ENCODE measurements at places on chromosomes 11 and 22. TPM values are rescaled to one million over a fixed set of nuclear protein-coding genes. Genes with fewer than 3 reads are reported as not detected.

TRIM49C gene
- total RNA-seq: not detected

OR4X1 gene
- not detected for total RNA-seq

LRRC75B gene
- total RNA-seq: 18.6 TPM

MMP27 gene
- total RNA-seq: not detected

DNA sequence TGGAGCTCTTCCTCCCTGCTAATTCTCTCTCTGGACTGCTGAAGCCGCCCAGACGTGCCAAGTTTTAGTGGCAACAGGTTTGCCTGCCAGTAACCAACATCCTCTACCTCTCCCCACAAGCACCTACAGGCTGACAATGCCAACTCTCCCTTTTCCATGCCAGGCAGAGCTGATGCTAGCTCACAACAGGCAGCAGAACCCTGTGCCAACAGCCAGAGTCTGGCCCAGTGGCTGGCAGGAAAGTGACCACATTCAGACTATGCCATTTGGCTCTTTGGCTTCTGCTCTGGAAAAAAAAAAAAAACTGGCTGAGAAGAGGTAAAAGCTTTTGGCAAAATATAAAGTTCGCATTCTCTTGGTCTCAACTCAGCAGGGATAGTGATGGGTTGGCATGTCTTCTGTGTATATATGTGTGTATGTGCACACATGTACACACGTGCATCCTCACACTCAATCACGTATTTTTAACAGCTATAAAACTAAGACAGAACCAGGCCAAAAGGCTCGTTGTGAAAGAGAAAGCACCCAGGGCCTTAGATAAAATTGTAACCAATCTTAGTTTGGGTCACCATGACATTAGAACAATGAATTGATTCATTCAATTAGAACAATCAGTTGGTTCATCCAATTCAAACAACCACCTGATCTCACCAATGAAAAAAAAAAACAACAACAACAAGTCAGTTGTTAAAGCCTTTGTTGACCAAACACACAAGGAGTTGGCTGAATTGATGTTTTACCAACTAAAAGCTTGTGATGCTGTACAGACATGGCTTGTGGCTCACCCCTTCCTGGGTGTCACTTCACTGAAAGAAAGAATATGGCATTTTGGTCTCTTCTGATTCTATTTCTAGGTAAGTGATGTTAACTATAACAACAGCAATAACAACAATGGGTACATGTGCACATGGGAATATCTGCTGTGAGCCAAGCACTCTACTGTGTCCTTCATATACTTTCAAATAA is 48.6 kb downstream of the TRIM29 start:
- DNase-seq: no peak

GRCh38 chr11:2892967-2893528 is 7.5 kb upstream of the CDKN1C start:
- DNase-seq: no peak

DNA sequence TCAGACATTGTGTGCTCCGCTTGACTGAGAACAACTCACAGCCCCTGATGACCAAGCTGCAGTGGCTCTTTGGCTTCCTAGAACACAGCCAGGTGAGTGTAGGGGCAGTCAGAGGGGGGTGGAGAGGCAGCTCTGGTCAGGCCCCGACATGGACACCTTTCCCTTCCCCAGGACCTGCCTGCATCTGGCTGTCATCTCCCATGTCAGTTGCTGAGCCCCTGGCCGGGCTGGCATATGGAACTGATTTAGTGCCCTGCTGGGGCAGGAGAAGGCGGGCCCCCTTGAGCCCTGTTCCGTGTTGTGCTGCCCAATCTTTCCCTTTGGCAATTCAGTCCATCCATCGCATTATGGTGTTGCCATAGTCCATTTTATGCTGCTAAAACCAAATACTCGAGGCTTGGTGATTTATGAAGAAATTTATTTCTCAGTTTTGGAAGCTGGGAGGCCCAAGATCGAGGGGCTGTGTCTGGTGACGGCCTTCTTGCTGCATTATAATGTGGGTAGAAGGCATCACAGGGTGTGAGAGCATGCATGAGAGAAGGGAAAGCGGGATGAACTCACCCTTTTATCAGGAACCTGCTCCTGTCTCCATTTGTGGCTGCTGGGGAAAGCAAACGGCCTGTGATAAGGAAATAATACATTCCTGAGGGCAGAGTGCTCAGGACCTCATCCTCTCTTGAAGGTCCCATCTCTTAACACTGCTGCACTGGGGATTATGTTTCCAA is 19.0 kb downstream of the USP35 start:
- DNase-seq: no peak

GRCh38 chr11:127071606-127072005 is 71.0 kb upstream of the KIRREL3 start:
- no peak for DNase-seq

DNA sequence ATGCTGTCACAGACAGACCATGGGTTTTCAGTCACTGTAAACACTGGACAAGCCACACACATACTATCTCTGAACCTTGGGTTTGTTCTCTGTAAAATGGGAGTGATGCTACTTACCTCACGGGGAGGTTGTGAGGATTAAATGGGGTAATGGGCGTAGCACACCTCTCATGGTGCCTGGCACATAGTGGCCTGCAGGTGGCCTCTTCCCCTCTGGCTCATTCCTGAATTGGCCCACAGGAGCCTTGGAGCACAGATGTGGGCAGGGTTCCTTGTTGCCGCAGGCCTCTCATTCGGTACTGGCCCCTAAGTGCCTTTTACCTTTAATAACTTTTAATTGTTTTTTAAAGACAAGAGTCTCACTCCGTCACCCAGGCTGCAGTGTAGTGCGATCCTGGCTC is 11.7 kb downstream of the MICAL2 start:
- DNase-seq: no peak

GRCh38 chr22:20130319-20130718 is 1.3 kb upstream of the ZDHHC8 start:
- DNase-seq: no peak

DNA sequence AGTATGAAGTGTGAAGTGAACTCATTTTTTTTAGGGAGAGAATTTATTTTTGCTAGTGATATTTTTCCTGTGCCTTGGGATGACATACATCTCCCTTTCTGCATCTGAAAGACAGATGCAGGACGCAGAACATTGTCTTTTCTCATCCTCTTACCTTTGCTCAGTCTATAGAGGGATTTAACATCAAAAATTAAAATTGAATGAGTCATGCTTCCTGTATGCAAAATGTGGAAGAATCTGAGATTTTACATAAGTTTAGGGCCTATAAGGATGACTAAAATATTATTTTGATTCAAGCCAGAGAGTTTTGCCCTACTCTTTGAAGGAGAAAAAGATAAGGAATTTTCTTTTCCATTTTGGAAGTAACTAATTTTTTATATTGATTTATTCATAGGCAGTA is 27.3 kb downstream of the XRCC6 start:
- no peak for DNase-seq
